ENCODE measurements at places on chromosomes 5 and 9. TPM values are rescaled to one million over a fixed set of nuclear protein-coding genes. Genes with fewer than 3 reads are reported as not detected.

UNC5A gene
- total RNA-seq: not detected

LRRC19 gene
- not detected for total RNA-seq

GCNT4 gene
- 1.1 TPM for total RNA-seq

PAEP gene
- total RNA-seq: not detected

TMEFF1 gene
- total RNA-seq: 0.88 TPM

SURF1 gene
- total RNA-seq: 27.1 TPM

EFNA5 gene
- total RNA-seq: 0.66 TPM

RASGRF2 gene
- total RNA-seq: 53.7 TPM

TLE4 gene
- total RNA-seq: 24.9 TPM

FBP2 gene
- total RNA-seq: not detected

DNM1 gene
- total RNA-seq: 17.1 TPM

PCDHB9 gene
- not detected for total RNA-seq

PCDHA13 gene
- total RNA-seq: not detected

OTP gene
- total RNA-seq: not detected

CAVIN4 gene
- 3.7 TPM for total RNA-seq

TOR1B gene
- total RNA-seq: 29.1 TPM

RFESD gene
- total RNA-seq: 2.0 TPM

RMI1 gene
- total RNA-seq: 11.2 TPM

SPATA31C1 gene
- total RNA-seq: not detected

PHF24 gene
- total RNA-seq: not detected

BTNL8 gene
- not detected for total RNA-seq

GAS1 gene
- 10.3 TPM for total RNA-seq

NMUR2 gene
- under 0.01 TPM for total RNA-seq

FAM221B gene
- total RNA-seq: not detected

LCN15 gene
- not detected for total RNA-seq

LCN9 gene
- not detected for total RNA-seq

ITK gene
- not detected for total RNA-seq

NSG2 gene
- total RNA-seq: not detected

STC2 gene
- 298 TPM for total RNA-seq

SARDH gene
- 11.9 TPM for total RNA-seq

ADAMTS12 gene
- 135 TPM for total RNA-seq

GZMA gene
- not detected for total RNA-seq

IFNA21 gene
- total RNA-seq: not detected

EPB41L4B gene
- total RNA-seq: 0.14 TPM

AP3S1 gene
- 84.7 TPM for total RNA-seq

PCDHA9 gene
- total RNA-seq: under 0.01 TPM

CATSPER3 gene
- total RNA-seq: not detected

GDNF gene
- 12.3 TPM for total RNA-seq

Data from placental pericyte (primary cell).